ENCODE measurements at places on chromosomes 5 and 9. TPM values are rescaled to one million over a fixed set of nuclear protein-coding genes. Genes with fewer than 3 reads are reported as not detected.
A peak's percentile ranks its signal among the peaks of the same experiment; 100 is the strongest.

DNA sequence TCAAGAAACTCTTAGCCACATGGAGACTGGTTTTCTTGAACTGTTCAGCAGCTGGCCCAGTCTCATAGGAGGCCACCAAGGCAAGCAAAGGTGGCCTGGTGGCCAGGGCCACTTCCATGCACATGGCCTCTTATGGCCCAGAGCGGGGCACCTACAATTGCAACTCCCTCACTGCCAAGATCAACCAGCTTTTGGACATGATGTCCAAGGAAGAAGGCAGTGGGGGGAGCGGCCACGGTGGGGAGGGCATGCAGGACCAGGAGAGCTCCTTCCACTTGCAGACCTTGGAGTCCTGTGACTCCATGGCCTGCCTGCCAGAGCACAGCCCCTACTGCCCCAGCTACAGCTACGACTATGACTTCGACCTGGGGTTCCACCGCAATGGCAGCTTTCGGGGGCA is 398.9 kb upstream of the PTPRD start:
- no peak for DNase-seq

DNA sequence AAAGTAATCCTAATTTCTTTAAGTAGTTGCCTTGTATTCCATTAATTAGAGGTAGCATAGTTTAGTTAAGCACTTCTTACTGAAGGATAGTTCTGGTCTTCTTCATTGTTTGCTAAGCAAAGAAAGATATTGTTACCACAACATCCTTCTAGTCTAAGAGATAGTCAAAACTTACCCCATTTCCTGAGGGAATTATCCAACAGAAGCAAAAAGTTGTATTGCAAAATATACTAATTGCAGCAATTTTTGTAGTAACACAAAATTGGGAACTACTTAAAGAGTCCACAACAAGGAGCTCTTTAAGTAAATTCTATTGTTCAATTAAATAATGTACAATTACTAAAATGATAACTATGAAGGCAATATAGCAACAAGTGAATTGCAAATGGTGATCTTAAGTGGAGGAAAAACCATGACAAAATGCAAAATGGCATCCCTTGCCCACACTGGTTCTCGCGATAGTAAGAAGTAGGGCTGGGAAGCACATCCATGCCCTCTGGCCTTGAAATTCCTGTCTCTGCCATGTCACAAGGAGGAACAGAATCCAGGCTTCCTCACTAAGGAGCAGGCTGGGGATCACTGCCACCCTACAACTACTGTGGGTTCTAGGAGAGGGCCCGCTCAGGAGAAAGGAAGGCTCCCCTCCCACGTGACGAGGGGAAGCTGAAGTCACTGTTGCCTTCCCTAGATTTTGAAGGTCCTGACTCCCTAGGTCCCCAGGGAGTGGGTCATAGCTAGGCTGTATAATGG is 23.3 kb upstream of the MEGF9 start:
- DNase-seq: no peak

DNA sequence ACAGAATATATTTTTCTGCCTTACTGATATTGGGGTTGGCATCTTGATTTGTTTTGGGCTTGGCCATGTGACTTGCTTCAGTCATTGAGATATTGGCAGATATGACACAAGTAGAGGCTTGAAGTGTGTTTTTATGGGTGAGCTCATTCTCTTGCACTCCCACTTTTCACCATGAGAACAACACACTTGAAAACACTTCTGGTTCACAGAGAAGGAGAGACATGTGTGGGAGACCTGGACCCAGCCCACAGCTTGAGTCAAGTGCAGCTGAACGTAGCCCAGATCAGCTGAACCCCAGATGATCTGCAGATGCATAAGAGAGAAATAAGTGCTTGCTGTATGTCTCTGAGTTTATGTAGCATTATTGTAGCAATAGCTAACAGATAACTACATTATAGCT is 155.4 kb downstream of the SEMA6A start:
- DNase-seq: no peak

ZNF300 gene
- 7.5 TPM for total RNA-seq

GRCh38 chr9:31119890-31120454 is 1264.5 kb upstream of the ACO1 start:
- no peak for DNase-seq

- no peak for DNase-seq
Observed at GRCh38 chr5:168481330-168481788, 4.9 kb upstream of the RARS1 start.

DNA sequence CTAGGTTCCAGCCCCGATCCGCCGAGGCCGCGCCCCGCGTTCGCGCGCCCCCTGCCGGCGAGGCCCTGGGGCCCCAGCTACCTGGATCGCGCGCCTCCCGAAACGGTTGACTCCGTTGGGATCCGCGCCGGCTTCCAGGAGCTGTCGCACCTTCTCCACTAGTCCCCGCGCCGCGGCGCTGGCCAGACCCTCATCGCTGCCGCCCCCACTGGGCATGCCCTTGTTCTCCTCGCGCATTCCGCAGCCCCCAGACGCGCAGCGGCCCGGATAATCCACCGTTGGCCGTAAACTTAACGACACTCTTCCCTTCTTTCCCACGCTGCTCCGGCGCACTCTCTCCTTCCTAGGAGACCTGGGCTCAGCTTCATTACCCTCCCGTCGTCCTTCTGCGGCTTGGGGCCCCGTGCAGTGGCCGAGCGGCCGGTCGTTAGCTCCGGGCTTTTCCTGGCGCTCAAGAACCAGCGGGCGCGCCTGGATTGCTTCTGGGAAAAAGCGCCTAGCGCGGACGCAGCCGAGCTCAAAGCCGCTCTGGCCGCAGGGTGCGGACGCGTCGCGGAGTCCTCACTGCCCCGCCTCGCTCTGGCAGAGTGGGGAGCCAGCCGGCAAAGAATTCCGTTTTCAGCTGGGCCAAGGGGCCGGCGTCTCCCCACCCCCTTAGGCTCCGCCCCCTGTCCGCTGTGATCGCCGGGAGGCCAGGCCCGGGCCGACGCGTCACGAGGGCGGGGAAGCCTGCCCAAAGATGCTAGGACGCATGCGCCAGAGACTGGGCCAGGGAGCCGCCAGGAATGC is at the start of gene CDKN2B:
CDKN2B (minus strand) TSS at position 589 of the 789 bp plus-strand sequence; CDS start at position 237, 352 bp downstream.
- DNase-seq: peak; percentile 94

DNA sequence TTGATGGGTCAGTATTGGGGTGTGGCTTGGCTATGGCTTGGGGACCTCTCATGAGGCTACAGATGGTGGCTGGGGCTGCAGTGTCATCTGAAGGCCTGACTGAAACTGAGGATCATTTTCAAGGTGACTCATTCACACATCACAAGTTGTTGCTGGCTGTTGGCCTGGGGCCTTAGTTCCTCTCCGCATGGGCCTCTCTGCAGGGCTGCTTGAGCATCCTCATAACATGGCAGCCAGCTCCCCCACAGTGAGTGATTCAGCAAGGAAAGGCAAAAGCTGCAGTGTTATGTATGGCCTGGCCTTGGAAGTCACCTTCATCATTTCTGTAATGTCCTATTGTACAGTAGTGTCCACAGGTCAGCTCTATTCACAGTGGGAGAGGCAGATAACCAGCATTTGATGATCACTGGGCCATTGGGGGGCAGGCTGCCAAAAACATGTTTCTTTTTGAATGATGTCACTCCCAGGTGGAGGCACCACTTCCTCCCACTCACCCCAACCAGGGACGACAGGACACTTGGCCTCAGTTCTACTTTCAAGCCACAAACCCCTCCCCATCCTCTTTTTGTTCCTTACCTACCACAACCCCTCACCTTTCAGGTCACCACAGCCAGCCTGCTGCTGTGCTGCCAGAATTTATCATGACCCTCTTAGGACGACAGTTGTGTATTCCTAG is 14.4 kb downstream of the FGD3 start:
- no peak for DNase-seq

- no peak for DNase-seq
Observed at GRCh38 chr5:166906991-166907713, 1384.3 kb upstream of the WWC1 start.

GRCh38 chr9:74953235-74953751 is 581 bp upstream of the C9orf40 start:
- no peak for DNase-seq

MEF2C gene
- 6.8 TPM for total RNA-seq

NOXA1 gene
- total RNA-seq: not detected

DNA sequence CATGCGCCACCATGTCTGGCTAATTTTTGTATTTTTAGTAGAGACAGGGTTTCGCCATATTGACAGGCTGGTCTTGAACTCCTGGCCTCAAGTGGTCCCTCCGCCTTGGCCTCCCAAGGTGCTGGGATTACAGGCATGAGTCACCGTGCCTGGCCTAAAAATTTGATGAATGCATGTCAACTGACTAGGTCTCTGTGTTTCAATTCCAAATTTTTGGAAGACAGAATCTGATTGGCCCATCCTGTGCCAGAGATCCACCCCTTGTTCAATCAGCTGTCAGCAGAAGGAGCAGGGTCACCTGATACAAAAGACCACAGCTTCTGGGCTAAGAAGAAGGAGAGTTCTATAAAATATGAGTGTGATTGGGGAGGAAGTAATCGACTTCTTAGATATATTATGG is 43.5 kb upstream of the COL15A1 start:
- DNase-seq: no peak

DNA sequence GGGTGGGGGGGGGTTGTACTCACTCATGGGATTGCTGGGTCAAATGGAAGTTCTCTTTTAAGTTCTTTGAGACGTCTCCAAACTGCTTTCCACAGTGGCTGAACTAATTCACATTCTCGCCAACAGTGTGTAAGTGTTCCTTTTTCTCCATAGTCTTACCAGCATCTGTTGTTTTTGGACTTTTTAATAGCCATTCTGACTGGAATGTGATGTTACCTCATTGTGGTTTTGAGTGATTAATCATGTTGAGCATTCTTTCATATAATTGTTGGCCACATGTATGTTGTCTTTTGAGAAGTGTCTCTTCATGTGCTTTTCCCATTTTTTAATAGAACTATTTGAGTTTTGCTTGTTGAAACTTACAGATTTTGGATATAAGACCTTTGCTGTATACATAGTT is 94.9 kb upstream of the PLPPR1 start:
- no peak for DNase-seq

DNA sequence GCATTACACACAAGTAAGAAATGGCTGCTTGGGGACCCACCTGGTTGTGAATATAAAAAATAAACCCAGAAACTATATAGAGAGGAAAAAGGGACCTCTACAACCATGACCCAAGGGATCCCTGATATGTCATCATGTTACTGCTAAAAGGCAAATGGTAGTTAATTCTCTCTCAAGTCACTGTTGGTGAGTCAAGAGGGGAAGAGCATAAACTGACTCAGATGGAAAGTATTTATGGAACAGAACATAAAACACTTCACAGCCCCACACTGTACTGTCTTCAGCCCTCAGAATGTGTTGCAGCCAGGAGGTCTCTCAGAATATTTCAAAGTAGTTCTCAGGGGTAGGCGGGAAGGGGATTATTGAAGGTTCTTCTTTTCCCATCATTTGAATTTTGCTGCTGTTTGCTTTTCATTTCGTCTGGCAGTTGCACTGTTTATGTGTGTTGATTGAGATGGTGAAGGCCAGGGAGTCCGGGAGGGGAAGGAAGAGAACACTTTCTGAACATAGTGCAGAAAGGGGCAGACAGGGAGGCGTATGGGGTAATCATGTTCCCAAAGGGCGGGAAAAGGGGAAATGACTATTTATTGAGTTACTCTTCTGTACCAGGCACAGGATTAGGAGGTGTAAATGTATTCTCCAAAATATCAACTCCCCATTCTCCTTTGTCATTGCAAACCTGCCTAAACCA is 85.5 kb downstream of the TEK start:
- DNase-seq: peak; percentile 87

- peak; percentile 51 for DNase-seq
Observed at GRCh38 chr5:150778088-150778516, 455 bp upstream of the SMIM3 start.

PCSK1 gene
- total RNA-seq: not detected

GRCh38 chr5:77893225-77893860 is 117.2 kb upstream of the TBCA start:
- peak; percentile 99 for DNase-seq

- DNase-seq: no peak
Observed at GRCh38 chr5:176692839-176693476, 45.7 kb downstream of the TSPAN17 start.

DRD1 gene
- 0.18 TPM for total RNA-seq

DNA sequence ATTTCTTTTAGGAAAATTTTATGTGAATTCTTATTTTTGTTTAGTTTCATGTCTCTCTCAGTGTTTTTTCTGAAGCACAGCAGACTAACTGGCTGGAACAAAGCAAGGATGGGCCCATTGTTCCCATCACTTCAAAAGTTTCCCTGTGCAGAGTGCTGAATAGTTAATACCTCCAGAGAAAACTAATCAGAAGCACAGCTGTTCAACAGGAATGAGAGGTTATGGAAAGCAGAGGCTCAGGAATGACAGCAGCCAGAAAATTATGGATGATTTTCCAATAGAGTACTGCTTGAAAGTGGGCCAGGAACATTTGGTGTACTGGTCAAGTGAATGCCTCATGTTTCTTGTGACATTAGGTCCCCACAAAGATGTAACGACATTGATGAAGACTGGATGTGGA is 173.0 kb upstream of the TARS1 start:
- no peak for DNase-seq

DNA sequence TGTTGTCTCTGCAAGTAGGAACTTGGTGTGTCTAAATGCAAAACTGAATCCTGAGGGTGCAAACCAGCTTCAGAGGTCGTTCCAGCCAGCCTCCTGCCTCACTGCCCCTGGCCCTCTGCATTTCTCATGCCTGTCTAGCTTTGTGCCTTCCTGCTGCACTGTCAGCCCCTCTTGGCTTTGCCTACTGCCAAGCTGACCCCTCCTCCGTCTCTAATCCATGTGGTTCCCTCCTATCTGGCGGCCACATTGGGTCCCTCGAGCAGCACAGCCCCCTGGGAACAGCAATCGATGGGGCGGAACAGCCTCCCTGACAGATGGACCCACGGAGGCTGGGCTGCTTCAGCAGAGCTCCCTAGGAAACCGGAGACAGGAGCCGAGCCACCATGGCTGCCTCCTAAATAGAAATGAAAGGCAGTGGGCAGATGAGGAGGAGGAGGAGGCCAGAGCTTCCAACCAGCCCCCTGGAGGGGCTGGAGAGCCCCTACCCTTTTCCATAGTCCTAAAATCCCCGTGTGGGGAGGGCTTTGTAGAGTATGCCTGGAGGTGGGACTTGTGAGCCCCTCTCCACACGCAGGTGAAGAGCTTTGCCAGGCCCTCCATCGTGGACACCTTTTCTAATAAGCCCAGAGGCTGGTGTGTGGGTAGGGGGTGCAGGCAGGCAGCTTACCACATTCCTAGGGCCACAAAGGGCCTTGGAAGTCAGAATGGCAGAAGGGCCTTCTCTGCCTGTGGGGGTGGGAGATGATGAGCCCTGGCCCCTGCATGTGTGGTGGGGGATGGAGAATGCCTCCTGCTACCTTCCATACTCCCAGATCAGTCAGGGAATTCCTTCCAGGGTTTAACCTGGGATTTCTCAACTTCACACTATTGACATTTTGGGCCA is 9.2 kb upstream of the CXXC5 start:
- DNase-seq: no peak

ARL14EPL gene
- not detected for total RNA-seq

MAP1B gene
- 183 TPM for total RNA-seq

ZFP37 gene
- 4.4 TPM for total RNA-seq

- no peak for DNase-seq
Observed at GRCh38 chr5:169339869-169340268, 38.9 kb upstream of the SLIT3 start.

SLC6A3 gene
- total RNA-seq: not detected
